ENCODE measurements at places on chromosomes 1 and 21. TPM values are rescaled to one million over a fixed set of nuclear protein-coding genes. Genes with fewer than 3 reads are reported as not detected.
A peak's percentile ranks its signal among the peaks of the same experiment; 100 is the strongest.

DNA sequence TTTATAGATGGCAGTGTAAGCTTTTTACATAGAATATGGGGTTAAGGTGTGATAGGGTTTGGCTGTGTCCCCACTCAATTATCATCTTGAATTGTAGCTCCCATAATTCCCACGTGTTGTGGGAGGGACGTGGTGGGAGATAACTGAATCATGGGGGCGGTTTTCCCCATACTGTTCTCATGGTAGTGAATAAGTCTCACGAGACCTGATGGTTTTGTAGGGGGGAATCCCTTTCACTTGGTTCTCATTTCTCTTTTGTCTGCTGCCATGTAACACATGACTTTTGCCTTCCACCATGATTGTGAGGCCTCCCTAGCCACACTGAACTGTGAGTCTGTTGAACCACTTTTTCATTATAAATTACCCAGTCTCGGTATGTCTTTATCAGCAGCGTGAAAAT, 290.3 kb upstream of the B3GALT2 start:
- H3K36me3 ChIP-seq, result no peaks in the 10 kb centered on the region
- H3K27ac ChIP-seq, result no peak overlapping the region
- peaks cover 12% of the 10 kb centered on the region for H3K4me1 ChIP-seq
- H3K4me3 ChIP-seq, result no peak overlapping the region

DNA sequence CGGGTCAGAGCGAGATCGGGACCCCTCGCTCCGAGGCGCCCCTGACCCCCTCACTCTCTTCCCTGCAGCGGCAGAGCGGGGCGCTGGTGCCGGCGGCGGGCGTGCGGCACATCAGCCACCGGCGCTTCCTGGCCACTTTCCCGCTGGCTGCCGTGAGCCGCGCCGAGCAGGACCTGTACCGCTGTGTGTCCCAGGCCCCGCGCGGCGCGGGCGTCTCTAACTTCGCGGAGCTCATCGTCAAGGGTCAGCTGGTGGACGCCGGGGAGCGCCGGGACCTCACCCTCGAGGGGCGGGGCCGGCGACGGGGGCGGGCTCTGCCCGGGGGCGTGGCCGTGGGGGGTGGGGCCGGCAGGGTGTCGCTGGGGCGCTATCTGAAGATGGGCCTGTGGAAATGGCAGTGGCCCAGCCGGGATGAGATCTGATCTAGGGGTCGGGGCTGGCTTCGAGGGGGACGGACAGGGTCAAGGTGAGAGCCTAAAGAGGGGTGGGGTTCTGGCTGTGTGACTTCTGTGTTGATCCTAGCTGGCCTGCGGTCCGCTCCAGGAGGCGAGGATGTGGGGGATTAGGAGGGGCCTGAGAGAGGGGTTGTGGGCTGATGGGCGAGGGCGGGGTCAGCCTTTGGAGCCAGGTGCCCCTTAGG, 23.6 kb downstream of the PTPRU start:
- no peak overlapping the region for H3K4me3 ChIP-seq
- H3K36me3 ChIP-seq, result no peaks in the 10 kb centered on the region
- peaks cover 22% of the 10 kb centered on the region for H3K4me1 ChIP-seq
- H3K27me3 ChIP-seq, result no peaks in the 10 kb centered on the region
- H3K27ac ChIP-seq, result no peak overlapping the region
- no peak for DNase-seq

GRCh38 chr1:185215911-185216310, 58.9 kb downstream of the SWT1 start:
- no peak overlapping the region for H3K4me3 ChIP-seq
- no peak for DNase-seq
- no peaks in the 10 kb centered on the region for H3K27me3 ChIP-seq
- no peaks in the 10 kb centered on the region for H3K36me3 ChIP-seq

GRCh38 chr1:206955476-206956451, 9.5 kb upstream of the PIGR start:
- H3K4me1 ChIP-seq, result peaks cover 61% of the 10 kb centered on the region
- no peak for DNase-seq
- H3K27me3 ChIP-seq, result no peaks in the 10 kb centered on the region
- no peak overlapping the region for H3K4me3 ChIP-seq
- H3K36me3 ChIP-seq, result peaks cover 16% of the 10 kb centered on the region

DNA sequence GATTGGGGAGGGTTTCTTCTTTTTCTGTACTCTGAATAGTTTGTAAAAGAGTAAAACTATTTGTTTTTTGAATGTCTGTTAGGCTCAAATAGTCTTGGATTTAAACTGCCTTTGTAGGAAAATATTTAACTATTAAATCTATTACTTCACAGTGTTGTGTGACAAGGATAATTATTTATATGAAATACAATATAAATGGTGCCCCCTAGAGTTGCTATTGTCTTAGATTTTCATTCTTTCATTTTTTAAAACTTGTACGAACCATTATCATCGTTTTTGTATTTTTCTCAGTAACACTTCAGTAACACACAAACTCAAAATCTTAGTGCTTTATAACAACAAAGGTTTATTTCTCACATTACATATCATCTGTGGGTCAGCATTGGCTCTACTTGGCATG, 37.4 kb downstream of the C1orf185 start:
- H3K4me3 ChIP-seq, result no peak overlapping the region
- DNase-seq, result no peak
- H3K4me1 ChIP-seq, result no peaks in the 10 kb centered on the region
- H3K27me3 ChIP-seq, result no peaks in the 10 kb centered on the region

DNA sequence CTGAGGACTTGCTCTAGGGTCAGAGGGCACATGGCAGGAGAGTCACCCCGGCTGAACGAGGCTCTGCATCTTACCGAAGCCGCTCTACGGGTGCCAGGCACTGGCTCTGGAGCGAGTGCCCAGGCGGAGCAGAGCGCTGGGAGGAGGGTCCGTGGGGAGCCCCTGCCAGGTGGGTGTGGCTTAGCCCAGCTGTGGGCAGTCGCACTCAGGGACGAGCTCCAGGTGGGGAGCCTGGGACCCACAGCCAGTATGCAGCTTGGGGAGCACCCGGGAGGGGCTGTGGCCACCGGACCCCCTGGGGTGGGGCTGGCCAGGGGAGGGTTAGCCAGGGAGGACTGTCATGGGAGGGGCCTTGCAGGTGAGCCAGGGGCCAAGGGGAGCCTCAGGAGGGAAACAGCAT, 3.8 kb downstream of the AGRN start:
- H3K27me3 ChIP-seq, result no peaks in the 10 kb centered on the region
- H3K4me1 ChIP-seq, result peaks cover 18% of the 10 kb centered on the region
- peak overlapping the region; percentile 22 for H3K27ac ChIP-seq
- H3K4me3 ChIP-seq, result peak overlapping the region; percentile 73

DNA sequence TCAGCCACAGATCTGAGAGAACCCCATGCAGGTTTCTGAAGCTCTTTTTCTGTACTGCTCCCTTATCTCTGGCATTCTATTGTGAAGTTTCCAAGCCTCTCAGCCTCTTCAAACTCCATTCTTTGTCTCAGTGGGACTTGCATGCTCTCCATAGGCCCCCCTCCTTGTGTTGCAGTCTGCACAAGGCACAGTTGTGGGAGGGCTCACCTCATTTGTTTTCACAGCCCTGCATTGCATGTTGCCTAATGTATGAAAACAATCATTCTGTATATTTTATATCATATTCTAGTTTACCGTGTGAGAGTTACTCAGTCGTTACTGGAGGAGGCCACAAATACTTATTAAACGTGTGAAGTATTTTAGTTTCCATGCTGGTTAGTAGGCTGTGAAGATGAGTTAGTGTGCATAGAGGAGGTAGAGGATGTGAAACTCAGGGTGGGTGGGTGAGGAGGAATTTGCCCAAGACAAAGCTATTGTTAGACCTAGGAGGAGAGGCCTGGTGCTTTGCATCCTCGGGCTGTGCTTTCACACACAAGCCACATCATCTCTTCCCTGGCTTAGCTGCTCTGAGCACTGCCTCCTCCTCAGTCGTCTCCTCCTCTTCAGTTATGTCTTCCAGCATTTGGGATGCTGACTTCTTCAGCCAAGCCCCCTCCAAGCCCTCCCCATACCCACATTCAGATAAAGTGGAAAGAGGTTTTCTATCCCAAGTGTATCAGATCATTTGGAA, 7.8 kb upstream of the CHI3L2 start:
- no peaks in the 10 kb centered on the region for H3K36me3 ChIP-seq
- no peak for DNase-seq
- peaks cover 20% of the 10 kb centered on the region for H3K4me1 ChIP-seq
- H3K27ac ChIP-seq, result no peak overlapping the region

- H3K27ac ChIP-seq, result no peak overlapping the region
- DNase-seq, result no peak
- no peak overlapping the region for H3K4me3 ChIP-seq
- peaks cover 11% of the 10 kb centered on the region for H3K36me3 ChIP-seq
- no peaks in the 10 kb centered on the region for H3K27me3 ChIP-seq
- no peaks in the 10 kb centered on the region for H3K4me1 ChIP-seq
Measured at GRCh38 chr21:45529785-45530422, 12.3 kb downstream of the SLC19A1 start.

DNA sequence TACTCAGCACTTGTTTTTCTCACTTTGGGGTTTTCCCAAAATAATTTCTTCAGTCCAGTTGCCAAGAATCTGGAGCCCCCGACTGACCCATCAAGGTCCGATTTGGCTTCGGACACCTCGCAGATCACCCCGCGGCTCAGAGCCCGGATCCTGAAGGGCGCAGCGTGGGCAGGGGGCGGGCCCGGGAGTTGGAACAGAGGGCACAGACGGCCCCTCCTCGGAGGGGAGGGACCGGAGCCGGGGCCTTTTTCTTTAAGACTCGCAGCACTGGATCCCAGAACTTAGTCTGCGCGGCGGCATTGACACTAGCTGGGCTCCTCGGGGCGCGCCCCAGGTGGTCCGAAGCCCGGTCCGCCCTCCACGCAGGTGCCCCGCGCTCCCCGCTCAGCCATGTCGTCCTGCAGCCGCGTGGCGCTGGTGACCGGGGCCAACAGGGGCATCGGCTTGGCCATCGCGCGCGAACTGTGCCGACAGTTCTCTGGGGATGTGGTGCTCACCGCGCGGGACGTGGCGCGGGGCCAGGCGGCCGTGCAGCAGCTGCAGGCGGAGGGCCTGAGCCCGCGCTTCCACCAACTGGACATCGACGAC, at the start of gene CBR3:
CBR3 (plus strand) TSS at position 277 of the 588 bp plus-strand sequence; CDS start at position 391, 114 bp downstream.
- H3K4me3 ChIP-seq, result peak within 1 kb of the TSS; percentile 69
- DNase-seq, result peak; percentile 36
- no peak within 1 kb of the TSS for H3K27ac ChIP-seq
- no peaks in the 10 kb centered on the region for H3K4me1 ChIP-seq

DNA sequence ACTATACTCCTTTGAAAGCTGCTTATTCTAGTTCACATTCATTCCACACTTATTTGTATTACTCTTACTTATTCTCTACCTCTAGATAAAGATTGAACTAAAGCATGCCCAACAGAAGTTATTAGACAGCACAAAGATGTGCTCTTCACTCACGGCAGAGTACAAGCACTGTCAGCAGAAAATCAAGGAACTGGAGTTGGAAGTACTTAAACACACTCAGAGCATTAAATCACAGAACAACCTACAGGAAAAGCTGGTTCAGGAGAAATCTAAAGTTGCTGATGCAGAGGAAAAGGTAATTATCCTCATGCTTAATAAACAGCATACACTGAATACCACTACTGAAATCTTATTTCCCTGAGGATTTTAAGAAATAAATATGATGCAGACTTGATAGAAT, 81.3 kb upstream of the PPIH start:
- no peaks in the 10 kb centered on the region for H3K36me3 ChIP-seq
- no peaks in the 10 kb centered on the region for H3K27me3 ChIP-seq
- H3K4me3 ChIP-seq, result no peak overlapping the region

DNA sequence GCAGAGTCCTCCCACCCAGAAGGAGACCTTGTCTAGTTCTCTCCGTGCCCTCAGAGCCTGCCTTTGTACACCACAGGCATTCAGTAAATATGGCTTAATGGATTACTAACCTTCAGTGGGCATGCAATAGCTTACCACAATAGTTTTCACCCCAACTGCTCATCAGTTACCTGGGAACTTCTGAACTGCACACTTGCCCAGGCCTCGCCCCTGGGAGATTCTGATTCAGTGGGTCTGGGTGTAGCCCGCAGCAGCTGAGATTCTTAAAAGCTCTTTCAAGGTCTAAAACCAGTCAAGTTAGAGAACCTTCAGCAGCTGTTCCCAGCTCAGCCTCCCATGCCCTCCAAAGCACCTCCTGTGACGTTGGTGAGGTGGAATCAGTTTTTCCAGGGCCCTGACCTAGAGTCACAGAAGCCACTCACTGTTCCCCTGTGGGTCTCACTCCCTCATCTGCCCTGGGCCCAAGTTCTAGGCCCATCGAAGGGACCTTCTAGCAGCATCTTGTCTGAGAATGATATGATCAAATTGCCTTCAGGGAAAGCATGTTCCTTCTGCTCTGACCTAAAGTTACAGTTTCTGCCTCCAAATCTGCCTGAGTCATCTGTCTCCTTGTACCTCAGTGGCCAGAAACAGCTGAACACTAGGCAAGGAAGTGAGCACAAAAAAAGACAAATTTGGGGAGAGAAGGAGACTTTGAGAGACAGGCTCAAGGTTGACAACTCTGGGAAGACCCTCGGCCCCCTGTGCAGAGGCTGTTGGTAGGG, 10.8 kb downstream of the ASAP3 start:
- no peak overlapping the region for H3K27ac ChIP-seq
- no peak overlapping the region for H3K4me3 ChIP-seq
- H3K36me3 ChIP-seq, result no peaks in the 10 kb centered on the region
- DNase-seq, result no peak
- no peaks in the 10 kb centered on the region for H3K27me3 ChIP-seq

GRCh38 chr1:3363756-3364155, 90.7 kb upstream of the ARHGEF16 start:
- no peaks in the 10 kb centered on the region for H3K36me3 ChIP-seq
- DNase-seq, result no peak
- no peak overlapping the region for H3K4me3 ChIP-seq
- H3K4me1 ChIP-seq, result no peaks in the 10 kb centered on the region
- H3K27ac ChIP-seq, result no peak overlapping the region

- no peak overlapping the region for H3K4me3 ChIP-seq
- H3K27ac ChIP-seq, result no peak overlapping the region
- no peaks in the 10 kb centered on the region for H3K4me1 ChIP-seq
- H3K27me3 ChIP-seq, result no peaks in the 10 kb centered on the region
- no peak for DNase-seq
- H3K36me3 ChIP-seq, result peaks cover 5% of the 10 kb centered on the region
Measured at GRCh38 chr21:31985398-31985797, 112.6 kb downstream of the HUNK start.

DNA sequence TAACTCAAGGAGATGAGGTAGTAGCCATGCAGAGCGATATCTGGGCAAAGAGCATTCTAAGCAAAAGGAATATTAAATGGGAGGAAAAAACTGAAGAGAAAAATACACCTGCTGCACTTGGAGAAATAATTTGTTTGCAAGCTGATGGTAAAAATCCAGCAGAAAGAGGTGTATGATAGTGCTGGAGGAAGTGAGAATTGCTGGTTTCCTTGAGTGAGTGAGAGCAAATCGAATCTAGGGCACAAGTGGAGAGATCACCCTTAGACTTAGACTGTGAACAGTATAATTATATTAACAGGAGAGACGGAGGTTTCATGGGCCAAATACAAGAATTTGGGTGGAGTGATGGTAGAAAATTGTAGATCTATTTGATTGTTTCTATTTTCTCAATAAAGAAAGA, 2.7 kb upstream of the CR1 start:
- peaks cover 6% of the 10 kb centered on the region for H3K36me3 ChIP-seq
- peaks cover under 1% of the 10 kb centered on the region for H3K27me3 ChIP-seq
- no peak for DNase-seq

The AADACL4 gene
- total RNA-seq, result not detected

The CCDC190 gene
- not detected for total RNA-seq

The SPRR1A gene
- total RNA-seq, result not detected

The PRKCZ gene
- total RNA-seq, result 27.4 TPM

The PRKAA2 gene
- total RNA-seq, result 9.7 TPM

The RAD54L gene
- 25.2 TPM for total RNA-seq

The NPR1 gene
- total RNA-seq, result not detected
